Activated naive CD4-positive, alpha-beta T cell (primary cell): ENCODE measurements at places on chromosomes 6 and 20.

DNA sequence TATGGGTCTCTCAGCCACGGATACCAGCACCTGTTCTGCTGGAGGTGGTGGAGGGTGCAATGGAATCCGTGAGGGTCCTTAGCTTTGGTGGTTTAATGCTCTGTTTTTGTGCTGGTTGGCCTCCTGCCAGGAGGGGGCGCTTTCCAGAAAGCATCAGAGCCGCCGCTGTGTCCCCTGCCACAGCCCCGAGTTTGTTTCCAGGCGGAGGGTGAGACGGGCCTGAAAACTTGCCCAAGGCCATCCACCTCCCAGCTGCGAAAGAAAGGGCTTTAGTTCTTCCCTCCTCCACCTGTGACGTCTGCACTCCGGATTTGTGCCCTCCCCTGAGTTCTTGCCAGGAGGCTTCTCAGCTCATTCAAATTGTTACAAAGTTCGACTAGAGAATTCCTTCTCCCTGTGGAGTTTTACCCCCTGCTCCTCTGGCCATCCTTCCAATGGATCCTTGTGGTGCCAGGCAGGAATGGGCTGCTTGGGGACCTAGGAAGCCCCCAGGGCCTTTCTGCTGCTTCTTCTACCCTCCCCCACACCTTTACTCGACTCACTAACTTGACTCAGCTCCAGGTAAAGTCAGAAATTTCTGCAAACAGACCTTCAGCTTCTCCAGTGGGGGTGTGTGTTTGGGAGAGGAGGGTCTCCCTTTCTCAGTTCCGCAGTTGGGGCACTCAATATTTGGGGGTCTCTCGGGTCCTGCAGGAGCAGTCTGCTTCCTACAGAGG lies 873.7 kb downstream of the KIF16B start:
- DNase-seq: no peak

GRCh38 chr6:149077208-149077607 lies 240.3 kb upstream of the TAB2 start:
- no peak for DNase-seq

- DNase-seq: no peak
Measured at GRCh38 chr6:96923871-96924493, 546 bp upstream of the KLHL32 start.

DNA sequence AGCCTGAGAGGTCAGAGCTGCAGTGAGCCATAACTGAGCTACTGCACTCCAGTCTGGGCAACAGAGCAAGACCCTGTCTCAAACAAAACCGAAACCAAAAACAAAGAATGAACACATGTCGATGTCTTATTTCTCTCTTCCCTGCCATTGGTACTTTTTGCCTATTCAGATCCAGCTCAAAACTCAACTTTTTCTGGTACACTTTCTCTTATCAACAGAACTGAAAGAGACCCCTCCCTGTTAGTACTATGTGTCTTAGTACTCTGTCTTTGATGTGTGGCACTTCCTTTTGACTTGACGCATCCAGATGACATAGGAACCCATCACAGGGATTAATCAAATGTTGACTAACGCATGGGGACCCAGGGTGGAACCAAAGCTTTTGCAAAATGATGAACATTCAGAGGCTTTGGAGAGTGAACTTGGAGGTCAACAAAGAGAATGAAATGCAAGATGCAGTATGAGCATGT lies 44.8 kb downstream of the AKAP12 start:
- DNase-seq: no peak

DNA sequence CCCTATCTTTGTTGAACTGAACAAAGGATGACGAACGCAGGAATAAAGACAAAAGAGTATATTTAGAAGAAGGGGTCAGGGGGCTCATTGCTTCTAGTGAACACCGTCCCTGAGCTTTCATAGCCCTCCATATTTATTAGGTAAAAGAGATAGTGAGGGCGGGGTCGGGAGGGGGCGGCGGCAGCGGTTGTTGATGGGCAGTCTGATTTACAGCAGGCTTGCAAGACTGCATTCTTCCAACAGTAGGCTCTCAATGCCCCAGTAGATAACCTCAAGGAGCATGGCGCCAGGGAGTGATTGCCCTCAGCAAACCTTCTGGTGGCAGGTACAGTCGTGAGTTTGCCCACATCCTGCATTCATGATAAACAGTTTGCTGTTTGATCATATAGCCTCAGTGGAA lies 563.3 kb upstream of the SYNCRIP start:
- DNase-seq: no peak

- no peak for DNase-seq
Measured at GRCh38 chr20:43388268-43389002, 69.3 kb upstream of the SRSF6 start.

DNA sequence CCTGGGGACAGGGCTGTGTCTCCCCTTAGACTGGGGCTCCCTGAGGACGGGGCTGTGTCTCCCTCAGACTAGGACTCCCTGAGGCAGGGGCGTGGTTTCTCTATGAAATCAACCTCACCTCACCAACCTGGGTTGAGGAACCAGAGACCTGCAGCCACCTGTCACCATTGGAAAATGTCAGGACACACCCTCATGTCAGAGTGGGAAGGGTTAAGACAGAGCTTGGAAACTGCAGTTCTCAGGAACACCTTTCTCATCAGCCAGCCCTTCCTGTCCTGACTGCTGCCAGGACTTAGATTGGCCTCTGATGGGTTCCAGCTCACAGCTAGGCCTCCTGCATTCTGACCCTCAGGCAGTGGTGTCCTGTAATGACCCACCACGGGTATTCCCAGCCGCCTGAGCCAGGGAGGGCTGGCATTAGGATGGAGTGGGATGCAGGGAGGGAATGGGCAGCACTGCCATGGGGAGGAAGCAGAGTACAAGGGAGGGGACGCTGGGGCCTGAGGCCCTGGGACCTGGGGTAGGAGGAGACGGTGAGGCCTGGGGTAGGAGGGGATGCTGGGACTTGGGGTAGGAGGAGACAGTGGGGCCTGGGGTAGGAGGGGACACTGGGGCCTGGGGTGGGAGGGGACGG lies 76.3 kb downstream of the MRPL14 start:
- DNase-seq: no peak

GRCh38 chr6:89250239-89250638 lies 33.1 kb upstream of the GABRR1 start:
- no peak for DNase-seq

DNA sequence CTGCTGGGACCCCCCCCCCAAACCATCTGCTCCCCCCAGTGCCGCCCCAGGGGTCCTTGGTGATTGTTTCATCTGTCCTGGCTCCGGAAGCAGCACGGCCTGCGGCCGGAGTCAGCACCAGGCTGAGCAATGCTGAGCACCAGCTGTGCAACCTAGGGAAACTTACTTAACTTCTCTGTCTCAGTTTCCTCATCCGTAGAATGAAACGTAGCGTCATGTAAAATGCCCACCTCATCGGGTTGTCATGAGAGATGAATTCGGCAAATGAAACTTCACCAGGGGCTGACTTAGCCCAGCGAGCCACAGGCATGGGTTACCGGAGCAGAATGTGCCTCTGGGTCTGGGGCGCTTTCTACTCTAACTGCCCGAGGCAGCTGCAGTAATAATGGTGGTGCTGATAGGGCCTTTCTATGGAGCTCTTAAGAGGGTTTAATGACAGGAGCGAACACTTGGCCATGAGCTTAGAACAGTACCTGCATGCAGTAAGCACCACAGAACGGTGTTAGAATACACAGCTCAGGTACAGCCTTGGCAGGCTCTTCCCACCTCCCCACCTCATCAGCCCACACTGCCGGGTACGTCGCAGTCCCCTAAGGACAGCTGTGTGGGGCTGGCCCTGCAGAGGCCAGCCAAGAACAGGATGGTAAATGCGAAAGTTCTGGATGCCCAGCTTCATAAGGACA lies 1.7 kb downstream of the THBS2 start:
- DNase-seq: no peak

DNA sequence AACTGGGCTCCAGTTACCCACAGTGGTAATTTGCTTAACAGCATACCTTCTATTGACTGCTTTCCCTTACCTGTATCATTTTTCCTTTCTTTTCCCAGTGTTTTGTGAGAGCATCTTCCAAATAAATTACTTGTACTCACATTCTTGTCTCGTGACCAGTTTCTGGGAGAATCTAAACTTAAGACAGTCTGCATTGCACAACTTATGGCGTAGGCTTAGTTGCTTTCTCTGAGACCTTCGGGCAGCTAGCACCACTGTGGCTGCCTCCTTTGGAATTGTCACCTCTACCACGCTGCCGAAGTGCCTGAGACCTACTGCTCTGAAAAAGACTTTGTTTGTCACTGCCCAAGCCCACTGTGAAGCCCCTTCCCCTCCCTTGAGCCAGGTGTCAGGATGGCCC lies 188.1 kb upstream of the BMP2 start:
- DNase-seq: no peak

GRCh38 chr6:10425975-10426780 lies 11.3 kb upstream of the TFAP2A start:
- DNase-seq: no peak

GRCh38 chr20:4545526-4545925 lies 176.2 kb upstream of the PRND start:
- no peak for DNase-seq

DNA sequence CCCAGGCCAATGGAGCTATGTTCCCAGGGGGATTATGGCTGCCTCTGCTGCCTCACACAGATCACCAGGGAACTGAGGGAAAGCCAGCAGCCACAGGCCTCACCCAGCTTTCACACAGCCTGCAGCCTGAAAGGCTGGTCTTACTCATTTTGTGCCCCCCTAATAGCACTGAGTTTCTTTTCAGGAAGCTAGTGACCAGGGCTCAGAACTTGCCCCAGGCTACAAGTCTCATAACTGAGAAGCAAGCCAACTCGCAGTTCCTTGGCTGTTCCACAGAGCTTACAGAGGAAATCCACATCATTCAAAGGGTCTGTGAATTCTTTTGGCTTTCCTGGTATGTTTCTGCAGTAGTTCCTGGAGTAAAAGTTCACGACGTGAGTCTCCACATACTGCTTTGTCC lies 524.8 kb upstream of the GJE1 start:
- no peak for DNase-seq

DNA sequence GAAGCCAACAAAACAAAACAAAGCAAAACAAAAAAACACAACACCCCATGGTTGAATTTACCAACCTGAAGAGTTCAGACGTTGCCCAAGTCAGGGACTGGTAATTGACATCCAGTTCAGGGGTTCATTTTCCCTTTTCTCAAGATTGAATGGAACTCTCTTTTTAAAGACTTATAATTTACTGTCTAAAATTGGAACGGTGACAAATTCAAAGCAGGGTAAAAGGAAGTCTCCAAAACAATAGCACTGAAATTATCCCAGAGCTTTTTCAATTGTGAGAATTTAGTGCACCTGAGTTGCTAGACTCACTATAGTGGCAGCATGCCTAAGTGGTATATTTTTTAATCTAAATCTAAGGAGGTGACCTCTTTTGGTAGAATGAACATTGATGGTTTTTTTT lies 90.9 kb upstream of the PREP start:
- no peak for DNase-seq

DNA sequence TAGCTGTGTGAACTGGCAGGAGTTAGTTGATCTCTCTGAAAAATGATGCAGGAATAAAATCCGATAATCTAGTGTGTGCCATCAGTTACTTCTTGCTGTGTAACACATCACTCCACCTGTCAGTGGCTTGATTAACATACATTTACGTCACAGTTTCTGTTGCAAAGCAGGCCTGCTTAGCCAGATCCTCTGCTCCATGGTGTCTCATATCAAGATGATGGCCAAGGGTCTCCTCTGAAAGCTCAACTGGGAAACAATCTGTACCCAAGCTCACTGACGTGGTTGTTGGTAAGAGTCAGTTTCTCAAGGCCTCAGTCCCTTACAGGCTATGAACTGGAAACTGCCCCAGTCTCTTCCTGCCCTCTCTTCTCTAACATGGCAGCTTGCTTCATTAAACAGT lies 51.8 kb downstream of the FOXA2 start:
- DNase-seq: no peak

DNA sequence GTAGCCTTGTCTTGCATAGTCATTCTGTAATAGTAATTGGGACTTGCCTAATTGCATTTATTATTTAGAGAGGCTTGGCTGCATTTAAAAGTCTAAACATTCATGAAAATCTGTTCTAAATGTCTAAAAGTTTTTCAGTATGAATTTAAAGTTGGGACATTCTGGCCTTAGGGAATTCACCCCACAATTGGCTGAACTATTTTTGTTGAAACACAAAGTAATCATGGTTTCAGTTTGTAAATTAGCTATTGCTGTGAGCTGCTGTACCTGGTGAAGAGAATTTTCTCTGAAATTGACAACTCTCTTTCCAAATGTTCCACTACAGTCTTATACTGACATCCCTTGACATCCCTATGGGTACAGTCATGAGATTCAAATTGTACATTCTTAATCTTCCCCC lies 253.0 kb downstream of the FARS2 start:
- DNase-seq: no peak

DNA sequence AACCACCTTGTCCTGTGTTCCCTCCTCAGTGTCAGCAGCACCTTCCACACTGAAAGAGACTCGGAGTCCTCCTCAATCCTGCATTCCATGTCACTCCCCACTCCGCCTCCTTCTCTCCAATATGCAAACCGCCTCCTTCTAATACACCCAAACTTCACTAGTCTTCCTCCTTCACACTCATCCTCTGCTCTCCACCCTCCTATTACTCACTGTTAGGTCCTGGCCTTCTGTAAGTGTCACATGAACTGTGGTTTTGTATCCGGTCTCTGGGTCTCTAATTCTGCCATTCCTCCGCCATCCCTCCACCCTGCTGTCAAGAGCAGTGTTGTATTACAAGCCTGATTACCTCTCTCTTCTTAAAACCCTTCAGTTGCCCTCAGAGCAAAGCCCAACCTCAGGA lies 200.5 kb upstream of the CDYL start:
- DNase-seq: no peak

DNA sequence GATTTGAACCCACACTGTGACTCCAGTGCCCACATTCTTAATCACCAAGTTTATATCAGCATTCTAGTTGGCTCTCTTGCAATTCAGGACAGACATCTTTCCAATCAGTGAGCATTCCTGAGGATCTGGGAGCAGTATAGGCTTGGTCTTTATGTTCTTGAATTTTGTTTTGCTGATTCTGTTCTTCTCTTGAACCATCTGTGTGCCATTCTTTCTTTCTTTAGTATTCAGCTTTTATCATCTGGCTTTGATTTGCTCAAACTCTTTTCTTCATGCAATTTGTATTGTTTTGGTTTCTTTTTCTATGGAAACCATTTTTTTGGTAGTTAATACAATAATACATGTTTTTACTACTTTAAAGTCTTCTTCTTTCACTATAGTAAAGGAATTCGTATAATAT lies 162.4 kb downstream of the CD109 start:
- DNase-seq: no peak

GRCh38 chr20:14723614-14724013 lies 386.2 kb upstream of the FLRT3 start:
- no peak for DNase-seq

DNA sequence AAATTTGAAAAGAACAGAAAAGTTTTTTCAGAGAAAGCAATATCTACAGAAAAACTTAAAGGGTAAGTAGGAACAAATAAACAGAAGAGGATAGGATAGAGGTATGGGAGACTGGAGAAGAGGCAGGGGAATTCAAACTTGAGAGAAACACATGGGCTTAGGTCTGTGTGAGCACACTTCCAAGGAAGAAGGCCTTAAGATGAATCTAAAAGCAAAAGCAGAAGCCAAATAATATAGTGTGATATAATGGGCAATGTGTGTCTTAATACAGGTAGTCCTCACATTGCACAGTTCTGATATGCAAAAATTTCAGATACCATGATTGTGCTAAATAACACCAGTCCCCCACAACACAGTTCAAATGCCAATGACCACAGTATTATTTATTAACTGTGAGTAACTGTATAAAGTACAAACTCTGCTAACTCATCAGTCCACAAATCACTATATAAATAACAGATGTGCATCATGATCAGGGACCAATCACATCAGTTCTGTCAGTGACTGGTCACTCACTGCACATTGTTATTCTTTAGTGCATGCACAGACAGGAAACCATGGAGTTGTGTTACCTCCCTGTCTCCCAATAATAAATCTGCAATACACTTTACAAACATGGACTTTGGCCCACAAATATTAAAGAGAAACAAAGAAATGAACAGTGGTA lies 18.6 kb downstream of the SNX14 start:
- no peak for DNase-seq
